ENCODE measurements at places on chromosomes 3 and 15.

DNA sequence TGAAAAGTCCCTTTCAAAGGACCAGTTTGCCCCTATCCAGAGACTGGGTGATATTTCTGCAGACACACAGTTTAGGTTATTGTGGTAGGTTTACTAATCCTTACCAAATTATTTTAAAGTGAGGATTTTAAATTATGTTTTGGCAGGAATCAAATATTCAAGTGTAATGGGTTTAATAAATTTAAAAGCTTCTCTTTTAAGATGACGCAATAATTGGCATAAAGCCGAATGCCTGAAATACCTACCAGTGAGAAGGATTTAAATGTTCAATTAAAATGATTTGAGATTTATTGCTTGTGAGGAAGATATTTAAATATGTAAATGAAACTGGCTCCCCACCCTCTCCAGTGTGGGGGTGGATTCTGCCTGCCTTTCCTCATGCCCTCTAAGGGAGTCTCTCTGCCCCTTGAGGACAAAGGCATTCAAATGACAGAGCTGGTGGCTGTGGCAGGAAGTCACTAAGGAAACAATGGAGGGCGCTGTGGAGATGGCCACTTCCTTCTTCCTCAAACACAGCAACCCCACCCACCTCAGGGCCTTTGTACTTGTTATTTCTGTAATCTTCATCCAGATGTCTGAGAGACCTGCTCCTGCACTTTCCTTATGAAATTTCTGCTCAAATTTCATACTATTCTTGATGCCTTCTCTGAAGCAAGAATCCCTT is 131.7 kb downstream of the TNIK start:
- no peak for DNase-seq

- no peak for DNase-seq
These were observed 14.6 kb downstream of the C2CD4B start for GRCh38 chr15:62150445-62150844.

GRCh38 chr3:129657261-129658046 is 51.0 kb upstream of the PLXND1 start:
- no peak for DNase-seq

DNA sequence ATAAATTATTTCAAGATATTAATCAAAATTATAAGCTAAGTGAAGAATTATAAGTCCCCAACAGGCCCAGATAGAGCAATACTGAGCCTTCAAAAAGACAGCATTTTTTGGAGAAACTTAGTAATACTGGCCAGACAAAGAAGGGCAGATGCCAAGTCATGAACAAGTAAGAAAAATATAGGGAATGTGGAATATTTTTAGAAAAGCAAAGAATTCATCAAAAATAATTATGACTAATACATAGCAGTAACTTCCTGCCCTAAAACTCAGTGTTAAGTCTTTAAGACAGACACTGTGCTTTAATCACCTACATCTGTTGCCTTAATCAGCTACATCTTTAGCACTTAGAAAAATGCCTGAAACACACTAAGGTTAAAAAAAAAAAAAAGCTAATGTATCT is 31.2 kb downstream of the DPH6 start:
- no peak for DNase-seq

GRCh38 chr3:38541806-38542205 is 45.7 kb downstream of the EXOG start:
- DNase-seq: no peak

All from HS-27A (cell line).